Activated CD4-positive, alpha-beta T cell treated with anti-CD3 and anti-CD28 coated beads, Interleukin-2, amount 50 U/mL, for 4 hours (primary cell): ENCODE measurements at places on chromosomes 7 and 10.

DNA sequence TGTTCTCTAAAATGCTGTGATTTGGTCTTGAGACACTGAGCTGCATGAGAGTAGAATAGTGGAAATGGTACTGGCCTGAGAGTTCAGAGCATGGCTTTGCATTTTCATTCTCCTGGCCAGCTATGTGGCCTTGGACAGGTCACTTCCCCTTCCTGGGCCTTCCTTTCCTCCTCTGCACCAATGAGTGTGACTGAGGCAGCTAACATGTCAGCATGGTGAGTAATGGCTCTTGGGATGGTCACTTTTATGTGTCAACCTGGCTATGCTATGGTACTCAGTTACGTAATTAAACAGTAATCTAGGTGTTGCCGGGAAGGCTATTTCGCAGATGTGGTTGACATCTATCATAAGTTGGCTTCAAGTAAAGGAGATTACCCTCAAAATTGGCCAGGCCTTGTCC is 109.3 kb downstream of the RTKN2 start:
- DNase-seq, result no peak

DNA sequence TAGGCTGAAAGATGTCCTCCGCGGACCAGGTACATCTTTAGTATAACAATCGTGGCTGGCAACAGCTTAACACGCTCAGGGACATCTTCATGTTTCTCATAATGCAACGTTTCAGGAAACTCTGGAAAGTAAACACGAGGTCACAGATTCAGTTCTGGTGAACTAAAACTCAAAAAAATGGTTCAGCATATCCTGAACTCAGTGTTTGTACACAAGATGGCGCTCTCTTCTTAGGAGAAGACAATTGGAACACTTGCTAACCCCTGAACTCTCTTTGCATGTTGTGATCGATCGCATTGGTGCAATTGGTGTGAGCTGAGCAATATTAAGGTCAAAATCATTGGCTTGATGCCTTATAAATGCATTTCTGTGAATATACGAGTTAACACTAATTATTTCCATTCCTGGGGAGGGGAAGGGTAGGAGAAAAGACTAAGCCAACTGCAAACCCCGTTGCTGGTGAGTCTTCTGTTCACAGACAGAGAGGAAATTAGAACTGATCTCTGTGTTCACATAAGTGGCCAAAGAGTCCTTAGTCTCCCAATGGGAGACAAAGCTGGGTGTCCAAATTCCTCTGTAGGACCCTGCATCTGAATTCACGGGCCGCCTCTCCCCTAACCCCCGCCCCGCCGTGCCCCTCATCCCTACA is 52.6 kb upstream of the FAM180A start:
- DNase-seq, result no peak

DNA sequence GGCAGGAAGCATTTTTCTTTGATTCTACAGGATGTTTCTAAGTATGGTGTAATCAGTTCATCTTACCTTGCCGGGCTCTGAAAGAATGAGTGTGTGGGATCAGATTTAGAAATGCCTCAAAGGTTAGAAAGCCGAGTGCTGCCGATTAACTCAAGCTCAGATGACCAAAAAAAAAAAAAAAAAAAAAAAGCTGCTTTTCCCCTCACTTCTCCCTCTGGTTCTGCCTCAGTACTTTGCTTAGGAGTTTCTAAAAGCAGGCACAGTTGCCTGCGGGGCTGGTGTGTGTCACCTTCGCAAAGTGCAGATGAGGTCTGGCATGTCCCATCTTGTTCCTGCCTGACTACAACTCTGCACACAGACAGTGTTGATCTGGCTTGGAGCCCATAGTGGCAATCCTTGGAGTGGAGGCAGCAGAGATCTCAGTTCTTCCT is 47.0 kb downstream of the KIAA1217 start:
- no peak for DNase-seq

GRCh38 chr10:85003083-85003482 is 674.7 kb downstream of the CCSER2 start:
- DNase-seq, result no peak

DNA sequence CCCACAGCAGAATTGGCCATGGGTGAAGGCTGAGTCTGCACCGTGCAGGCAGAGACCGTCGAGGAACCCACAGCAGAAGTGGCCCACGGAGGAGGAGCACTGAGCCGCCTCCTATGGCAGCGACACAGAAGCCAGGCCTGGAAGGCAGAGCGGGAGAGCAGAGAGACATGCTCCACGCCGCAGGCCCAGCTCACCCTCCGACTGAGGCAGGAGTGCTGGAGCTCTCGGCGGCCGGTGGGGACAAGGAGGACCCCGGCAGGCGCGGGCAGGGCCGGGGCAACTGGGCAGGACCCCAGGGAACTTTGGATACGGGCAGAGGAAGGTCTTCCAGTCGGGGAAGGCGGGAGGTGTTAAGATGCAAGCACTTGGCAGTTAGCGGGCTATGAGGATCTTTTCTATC is 420.4 kb downstream of the DNAJB6 start:
- no peak for DNase-seq

GRCh38 chr10:7485244-7485556 is 74.4 kb upstream of the SFMBT2 start:
- DNase-seq, result no peak

- DNase-seq, result no peak
Observed at GRCh38 chr10:124065382-124066125, 27.8 kb downstream of the CHST15 start.

DNA sequence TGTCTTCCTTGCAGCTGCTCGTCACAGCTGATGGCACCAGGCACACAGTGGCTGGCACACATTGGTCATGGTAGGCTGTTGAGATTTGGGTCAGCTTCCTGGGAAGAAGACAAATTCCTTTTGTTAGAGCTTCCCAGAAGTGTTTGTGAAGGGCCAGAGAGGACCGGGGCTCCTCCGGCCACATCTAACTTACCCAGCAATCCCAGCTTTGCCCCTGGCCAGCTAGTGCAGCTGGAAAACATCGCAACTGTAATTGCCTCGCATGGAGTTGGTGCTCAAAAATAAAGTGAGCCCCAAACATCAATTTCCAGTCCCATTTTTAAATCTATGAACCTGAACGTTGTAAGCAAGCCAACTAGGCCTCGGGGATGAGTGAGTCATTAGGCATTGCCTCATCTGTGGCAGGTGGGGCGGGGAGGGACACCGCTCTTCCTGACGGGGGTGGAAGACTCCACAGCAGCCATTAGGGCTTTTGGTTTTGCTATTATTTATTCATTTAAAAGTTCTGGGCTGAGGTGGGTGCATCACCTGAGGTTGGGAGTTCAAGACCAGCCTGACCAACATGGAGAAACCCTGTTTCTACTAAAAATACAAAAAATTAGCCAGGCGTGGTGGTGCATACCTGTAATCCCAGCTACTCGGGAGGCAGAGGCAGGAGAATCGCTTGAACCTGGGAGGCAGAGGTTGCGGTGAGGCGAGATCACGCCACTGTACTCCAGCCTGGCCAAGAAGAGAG is 12.4 kb downstream of the CPA5 start:
- DNase-seq, result no peak

- no peak for DNase-seq
Observed at GRCh38 chr10:122163174-122164022, 107.7 kb upstream of the BTBD16 start.

GRCh38 chr7:151024435-151025056 is at the start of gene ATG9B:
ATG9B (minus strand) TSS chr7:151024494; CDS start chr7:151024423, 71 bp downstream.
- no peak for DNase-seq

- no peak for DNase-seq
Observed at GRCh38 chr7:155203882-155204691, 93.6 kb upstream of the INSIG1 start.

DNA sequence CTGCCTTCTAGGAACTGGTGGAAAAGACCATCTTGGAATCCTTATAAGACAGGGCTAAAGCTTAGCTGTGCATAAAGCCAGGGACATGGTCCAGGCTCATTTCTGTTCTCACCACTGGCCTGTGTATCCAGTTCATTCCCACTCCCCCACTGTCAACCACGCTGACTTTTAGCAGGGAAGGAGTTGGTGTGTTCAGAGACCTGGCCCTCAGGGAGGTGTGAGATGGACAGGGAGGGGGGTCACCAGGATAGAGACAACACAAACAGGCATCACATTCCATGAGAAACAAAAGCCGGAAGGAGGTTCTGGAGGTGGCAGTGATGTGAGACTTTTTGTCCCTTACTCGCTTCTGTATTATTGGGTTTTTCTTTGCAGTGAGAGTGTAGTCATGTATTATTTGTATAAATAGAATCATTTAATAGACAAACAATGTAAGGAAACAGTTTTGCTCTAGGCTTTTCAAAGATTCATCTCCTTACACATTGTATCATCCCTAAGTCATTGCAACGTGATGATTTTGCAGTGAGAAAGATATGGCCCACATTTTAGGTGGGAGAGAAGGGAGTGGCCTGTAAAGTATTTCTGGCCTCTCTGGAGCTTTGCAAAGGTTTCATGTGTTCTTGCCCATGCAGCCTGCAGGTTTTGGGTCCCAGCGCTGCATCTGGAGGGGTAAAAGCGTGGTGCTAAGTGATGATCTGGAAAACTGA is 52.0 kb downstream of the EEPD1 start:
- DNase-seq, result no peak

GRCh38 chr10:35910234-35910633 is 268.1 kb upstream of the FZD8 start:
- DNase-seq, result no peak

DNA sequence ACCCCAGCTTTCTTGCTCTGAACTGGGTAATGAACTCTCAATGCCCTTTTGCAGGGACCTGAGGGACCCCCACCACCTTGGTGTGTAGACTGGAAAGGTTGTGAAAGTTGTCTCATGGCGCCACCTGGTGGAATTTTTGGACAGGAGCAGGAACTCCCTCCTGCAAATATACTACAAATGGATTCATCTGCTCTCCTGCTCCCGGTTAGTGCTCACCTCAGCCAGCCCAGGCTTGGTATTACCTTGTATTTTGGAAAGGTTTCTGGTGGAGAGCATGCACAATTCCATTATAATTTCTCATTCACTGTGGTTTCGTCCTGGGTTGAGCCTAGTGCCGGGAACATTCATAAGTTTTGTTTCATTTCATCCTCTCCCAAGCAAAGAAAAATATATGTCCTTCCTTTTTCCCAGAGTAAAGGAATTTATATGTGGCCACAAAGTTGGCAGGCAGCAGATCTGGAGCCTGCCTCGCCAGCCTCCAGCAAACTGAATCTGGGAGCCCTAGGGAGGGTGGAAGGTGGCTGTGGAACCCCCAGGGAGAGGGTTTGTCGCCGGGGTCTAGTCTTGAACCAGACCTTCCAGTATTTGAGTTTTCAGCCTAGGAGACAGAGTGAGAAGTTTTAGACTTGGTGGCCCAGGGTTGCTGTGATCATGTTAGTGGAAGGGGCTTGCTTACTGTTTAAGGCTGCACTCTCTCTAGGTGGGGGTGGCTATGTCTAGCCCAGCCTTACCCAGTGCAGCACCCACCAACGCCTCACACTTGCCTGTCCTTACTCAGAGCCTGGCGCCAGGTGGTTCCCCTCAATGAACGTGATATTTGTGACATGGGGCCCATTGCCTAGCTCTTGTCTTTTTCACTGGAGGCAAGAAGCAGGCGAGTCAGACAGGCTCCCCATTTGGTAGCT is 9.5 kb downstream of the FAM241B start:
- peak; percentile 66 for DNase-seq

GRCh38 chr7:151684408-151685175 is 164.9 kb upstream of the RHEB start:
- DNase-seq, result no peak

DNA sequence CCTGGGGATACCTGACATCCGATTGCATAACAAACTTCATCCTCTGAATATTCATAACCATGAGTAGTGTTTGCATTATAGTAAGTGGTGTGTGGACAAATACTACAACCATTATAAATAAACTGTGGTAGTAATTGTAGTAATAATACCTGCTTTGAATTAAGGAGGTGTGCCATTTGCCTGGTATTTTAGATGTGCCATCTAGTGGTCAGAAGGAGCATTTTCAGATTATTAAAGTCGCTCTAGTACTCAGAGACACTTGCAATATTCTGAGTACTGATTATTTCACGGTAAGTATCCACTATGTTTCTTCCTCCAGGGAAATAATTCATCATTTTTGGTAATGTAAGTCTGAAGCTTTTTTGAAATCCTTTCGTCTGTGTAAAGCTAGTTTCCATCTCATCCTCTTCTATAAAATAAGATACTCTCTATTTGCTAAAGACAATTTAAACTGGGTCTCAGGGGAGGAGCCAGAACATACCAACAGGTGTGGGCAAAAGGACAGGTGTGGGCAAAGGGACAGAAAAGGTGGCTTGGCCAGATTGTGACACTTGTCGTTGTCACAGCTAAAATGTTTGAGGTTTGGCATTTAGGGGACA is 115.3 kb upstream of the WDR11 start:
- no peak for DNase-seq

DNA sequence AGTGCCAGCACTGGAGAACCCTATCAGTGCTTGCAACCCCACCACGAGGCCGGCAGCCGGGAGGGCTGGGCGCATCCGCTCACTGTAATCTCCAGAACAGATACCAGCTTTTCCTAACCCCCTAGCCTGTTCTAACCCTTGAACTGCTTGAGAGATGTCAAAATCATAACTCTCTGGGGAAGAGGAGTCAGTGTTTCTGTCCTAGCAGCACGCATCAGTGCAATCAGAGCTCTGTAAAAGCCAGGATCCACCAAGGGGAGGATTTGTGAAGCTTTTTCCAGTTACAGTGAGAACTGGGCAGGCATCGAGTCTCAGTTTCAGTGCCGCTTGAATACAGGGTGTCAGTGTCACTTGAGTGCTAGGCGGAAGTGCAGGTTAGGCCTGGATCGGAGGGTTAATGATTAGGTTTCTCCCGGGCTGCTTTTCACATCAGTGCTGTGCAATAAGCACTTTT is 104.5 kb upstream of the INSYN2A start:
- no peak for DNase-seq

GRCh38 chr7:107996072-107996882 is 6.7 kb downstream of the LAMB1 start:
- DNase-seq, result no peak

- no peak for DNase-seq
Observed at GRCh38 chr7:135377171-135377570, 132.7 kb downstream of the CNOT4 start.

DNA sequence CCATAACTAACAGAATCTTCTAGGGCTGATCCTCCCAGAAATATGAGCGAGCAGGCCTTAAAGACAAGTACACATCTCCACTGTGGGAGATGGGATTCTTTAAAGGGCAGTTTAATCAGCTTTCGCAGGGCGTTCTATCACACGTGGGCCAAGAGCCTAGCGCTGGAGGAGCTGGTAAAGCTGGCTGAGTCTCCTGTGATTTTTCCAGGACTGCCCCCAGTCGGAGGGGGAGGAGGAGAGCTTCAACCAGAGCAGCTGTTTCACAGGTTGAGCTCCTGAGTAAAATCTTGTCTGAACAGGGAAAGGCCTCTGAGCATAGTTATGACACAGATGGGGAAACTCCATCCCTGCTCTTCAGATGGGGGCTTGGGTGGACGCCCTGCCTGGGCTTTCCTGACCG is 87.0 kb downstream of the ZNF365 start:
- DNase-seq, result no peak
